ENCODE measurements at places on chromosomes 16 and 17.

GRCh38 chr16:6122401-6122800 lies 1024.8 kb upstream of the EEF2KMT start:
- DNase-seq, result no peak

DNA sequence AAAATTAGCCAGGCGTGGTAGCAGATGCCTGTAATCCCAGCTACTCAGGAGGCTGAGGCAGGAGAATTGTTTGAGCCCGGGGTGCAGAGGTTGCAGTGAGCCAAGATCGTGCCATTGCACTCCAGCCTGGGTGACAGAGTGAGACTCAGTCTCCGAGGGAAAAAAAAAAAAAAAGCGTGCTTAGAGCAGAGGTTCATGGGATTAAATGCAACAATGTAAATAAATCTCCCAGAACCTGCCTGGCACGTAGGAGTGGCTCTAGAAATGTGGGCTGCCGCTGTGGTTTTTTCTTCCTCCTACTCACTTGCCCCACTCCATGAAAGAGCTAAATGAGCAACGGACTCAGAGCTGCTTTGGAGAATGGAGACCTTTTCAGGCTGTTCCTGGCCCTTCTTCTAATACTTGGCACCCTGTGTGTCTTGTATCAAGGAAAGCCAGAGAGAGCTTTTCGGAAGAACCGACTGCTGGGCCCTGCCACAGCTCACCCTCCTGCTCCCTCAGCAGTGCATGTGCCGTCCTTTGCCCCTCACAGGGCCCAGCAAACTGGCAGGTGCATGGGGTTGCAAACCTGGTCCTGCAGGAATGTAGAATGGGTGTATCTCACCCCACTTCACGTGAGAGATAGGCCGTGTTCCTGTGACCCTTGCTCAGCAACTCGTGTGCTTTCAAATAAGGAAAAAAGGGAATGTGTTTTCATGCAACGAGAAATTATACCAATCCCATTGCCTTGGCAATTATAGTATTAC lies 52.0 kb downstream of the LDHD start:
- no peak for DNase-seq

GRCh38 chr17:35129154-35129972 lies 7.9 kb downstream of the FNDC8 start:
- DNase-seq, result no peak

DNA sequence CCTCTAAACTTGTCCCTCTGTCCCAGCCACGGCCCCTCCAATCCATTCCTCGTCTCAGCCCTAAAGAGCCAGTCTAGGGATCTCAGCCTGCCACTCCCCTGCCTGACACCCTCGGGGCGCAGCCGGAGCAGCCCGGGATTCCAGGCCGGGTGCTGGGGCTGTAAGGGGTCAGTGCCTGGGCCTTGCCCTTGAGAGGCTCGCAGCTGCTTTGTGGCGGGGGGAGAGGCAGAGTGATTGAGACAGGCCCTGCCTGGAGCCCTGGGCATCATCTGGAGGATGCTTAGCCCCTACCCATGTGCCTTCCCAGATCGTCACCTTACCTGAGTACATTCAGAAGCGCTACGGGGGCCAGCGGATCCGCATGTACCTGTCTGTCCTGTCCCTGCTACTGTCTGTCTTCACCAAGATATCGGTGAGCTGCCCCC lies 8.3 kb downstream of the SLC5A10 start:
- no peak for DNase-seq

DNA sequence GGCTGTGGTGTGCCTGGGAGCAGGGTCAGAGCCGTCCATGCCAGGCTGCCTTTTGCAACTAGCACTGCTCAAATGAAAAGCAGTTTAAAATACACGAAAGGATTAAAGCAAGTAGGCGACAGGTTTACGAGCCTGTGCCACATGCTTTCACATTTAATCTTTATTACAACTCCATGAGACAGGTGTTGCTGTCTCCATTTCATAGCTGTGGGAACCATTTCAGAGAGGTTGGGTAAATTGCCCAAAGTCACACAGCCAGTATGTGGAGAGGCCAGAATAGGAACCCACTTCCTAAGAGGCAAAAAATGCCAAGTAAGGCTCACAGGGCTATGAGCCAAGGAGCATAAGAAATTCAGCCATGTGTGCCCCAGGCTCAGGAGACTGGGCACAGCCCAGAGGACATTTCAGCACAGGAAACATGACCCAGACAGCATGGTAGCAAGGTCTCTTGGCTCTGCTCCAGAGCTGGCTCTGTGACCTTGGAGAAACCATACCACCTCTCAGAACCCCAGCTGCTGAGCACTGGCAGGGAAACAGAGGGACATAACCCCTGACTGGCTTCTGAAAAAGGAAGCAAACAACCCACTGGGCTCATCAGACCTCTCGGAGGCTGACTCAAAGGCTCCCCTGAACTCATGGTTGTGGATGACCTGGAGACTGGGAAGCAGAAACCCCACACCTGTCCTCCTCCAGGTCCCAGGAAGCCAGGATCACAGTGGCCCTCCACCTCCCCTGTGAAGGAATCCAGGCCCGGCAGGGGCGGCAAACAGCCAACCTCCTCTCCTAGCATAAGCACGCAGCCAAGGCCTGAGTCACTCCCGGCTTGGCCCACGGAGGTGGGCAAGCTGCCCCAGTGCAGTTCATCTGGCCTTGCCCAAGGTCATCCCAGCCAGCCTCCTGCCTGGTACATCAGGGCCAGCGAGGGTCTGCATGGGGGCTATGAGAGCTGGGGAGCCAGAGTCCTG lies 40.3 kb upstream of the MRPS23 start:
- DNase-seq, result no peak

- DNase-seq, result no peak
Measured at GRCh38 chr16:82541103-82541502, 85.7 kb upstream of the CDH13 start.

DNA sequence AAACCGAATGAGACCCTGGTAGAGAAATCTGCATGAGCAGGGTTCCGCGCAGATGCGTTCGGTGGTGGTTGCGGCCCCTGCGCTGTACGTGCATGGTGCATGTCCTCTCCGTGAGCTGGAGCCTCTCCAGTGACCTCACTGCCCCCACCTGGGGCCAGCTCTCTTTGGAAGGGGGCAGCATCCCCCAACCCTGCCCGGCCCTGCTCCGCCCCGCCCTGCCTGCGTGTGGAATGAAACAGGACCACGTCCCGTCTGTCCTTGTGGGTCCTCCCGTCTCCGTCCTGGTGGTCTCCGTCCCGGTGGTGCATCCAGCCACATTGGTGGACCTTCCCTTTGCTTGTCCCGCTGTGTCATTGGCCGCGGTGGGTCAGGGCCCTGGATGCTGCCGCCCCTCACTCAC lies 84.9 kb downstream of the AMFR start:
- DNase-seq, result no peak

GRCh38 chr16:75025761-75026160 lies 26.9 kb downstream of the ZNRF1 start:
- DNase-seq, result peak; percentile 15

GRCh38 chr17:48457080-48457836 lies 27.2 kb upstream of the SKAP1 start:
- peak; percentile 89 for DNase-seq

DNA sequence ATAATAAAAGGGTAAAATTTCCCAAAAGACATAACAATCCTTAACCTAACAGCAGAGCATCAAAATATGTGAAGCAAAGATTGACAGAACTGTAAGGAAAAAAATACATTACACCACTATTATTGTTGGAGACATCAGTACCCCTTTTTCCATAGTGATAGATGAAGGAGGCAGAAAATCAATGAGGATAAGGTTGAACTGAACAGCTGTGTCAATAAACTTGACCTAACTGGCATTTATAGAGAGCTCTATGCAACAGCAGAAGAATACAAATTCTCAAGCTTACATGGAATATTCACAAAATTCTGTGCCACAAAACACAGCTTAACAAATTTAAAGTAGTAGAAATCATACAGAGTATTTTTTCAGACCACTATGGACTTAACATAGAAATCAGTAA lies 195.0 kb upstream of the ELAC2 start:
- no peak for DNase-seq

GRCh38 chr17:44266402-44267164 lies 1.4 kb downstream of the SLC4A1 start:
- DNase-seq, result no peak

Measured in HEK293T (cell line).